ENCODE measurements at places on chromosomes 7 and 10.

GRCh38 chr7:54663603-54664234, 95.3 kb downstream of the SEC61G start:
- DNase-seq = no peak

DNA sequence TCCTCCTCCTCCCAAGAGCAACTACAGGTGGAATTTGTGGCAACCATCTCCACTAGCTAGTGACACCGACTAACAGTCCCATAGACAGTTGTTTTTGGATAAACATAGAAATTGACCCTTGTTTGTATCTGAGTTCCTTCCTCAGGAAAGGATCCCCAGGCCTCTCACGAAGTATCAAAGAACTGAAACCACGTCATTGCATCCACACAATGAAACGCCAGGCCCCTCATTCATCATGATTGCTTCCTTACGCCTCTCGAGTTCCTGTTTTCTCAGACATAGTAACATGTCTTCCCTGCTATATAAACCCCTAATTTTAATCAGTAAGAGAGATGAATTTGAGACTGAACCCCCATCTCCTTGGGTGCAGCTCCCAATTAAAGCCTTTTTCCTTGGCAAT, 18.1 kb downstream of the SLC35G1 start:
- DNase-seq = no peak

- DNase-seq = no peak
Observed at GRCh38 chr7:79855172-79855571, 279.5 kb upstream of the GNAI1 start.

GRCh38 chr7:152969335-152969734, 209.8 kb downstream of the ACTR3B start:
- DNase-seq = no peak

DNA sequence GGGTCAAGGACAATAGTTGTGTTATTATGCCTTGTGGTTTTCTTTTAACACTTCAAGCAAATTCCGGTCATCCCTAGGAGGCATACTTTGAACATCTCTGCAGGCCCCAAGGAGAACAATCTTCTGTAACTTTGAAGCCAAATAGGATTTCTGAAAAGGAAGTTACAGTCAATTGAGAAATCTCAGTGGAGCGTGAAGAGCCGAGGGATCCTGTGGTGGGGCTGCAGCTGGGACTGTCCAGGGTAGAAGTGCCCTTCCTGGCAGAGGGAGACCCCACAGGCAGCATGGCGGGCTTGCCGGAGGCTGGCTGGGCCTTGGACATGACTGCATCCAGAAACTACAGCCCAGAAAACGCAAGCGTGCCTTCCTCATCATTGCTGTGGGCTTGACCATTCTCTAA, 179.7 kb downstream of the PTPN20 start:
- no peak for DNase-seq

- no peak for DNase-seq
Observed at GRCh38 chr7:17528636-17529035, 230.2 kb downstream of the AHR start.

DNA sequence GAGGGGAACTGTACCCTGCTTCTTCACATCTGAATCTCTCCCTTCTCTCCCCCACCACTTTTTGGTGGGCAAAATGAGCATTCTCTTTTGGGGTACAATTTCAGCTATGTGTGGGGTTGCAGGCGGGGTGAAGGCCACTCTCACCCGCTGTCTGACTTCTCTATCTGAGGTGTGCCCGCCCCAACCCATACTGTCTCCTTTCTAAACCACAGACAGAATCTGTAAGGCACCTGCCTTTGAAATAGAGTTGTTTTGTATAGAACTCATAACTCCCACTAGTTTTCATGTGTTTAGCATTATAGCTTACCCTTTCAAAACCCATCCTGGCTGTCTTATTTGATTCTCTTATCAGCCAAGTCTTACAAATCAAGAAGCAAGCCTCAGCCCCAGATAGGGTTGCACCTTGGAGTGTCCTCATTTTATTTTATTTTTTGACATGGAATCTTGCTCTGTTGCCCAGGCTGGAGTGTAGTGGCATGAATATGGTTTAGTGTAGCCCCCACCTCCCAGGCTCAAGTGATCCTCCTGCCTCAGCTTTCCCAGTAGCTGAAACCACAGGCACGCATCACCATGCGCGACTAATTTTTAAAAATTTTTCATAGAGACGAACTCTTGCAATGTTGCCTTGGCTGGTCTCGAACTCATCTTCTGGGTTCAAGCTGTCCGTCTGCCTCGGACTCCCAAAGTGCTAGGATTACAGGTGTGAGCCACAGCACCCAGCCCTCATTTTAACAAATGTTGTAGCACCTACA, 11.9 kb downstream of the TSPAN14 start:
- no peak for DNase-seq

GRCh38 chr10:22625516-22626290, 88.7 kb downstream of the PIP4K2A start:
- no peak for DNase-seq

GRCh38 chr10:109202111-109202510, 721.2 kb downstream of the XPNPEP1 start:
- no peak for DNase-seq

DNA sequence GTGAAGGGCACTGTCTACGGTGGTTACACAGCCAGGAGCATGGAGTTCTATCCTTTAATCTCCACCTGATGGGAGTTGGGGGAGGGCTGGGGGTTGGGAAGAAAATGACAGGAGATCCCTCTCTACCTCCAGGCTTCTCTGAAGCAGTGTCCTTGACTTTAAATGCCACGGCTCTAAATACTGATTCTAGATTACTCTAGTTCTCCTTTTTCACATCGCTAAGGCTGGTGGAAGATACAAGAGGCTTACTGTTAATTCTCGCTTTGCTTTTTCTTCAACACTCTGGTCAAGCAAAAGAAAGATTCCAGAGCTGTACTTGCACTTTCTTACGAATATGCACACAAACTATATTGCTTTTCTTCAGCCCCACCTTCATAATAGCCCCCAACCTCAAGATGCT, 30.5 kb downstream of the ARL3 start:
- DNase-seq = no peak

DNA sequence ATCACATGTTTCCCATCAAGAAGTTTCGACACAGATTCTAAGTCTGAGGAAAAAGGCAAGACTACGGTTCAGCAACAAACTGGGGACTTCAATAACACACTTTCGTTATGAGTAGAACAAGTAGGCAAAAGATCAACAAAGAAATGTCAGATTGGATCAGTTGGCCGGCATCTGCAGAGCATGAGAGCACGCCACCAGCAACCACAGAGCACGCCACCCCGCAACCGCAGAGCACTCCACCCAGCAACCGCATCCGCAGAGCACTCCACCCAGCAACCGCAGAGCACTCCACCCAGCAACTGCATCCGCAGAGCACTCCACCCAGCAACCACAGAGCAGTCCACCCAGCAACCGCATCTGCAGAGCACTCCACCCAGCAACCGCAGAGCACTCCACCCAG, 89.7 kb upstream of the FAM20C start:
- DNase-seq = no peak

GRCh38 chr10:70738761-70739121, 46.4 kb downstream of the TBATA start:
- DNase-seq = no peak

DNA sequence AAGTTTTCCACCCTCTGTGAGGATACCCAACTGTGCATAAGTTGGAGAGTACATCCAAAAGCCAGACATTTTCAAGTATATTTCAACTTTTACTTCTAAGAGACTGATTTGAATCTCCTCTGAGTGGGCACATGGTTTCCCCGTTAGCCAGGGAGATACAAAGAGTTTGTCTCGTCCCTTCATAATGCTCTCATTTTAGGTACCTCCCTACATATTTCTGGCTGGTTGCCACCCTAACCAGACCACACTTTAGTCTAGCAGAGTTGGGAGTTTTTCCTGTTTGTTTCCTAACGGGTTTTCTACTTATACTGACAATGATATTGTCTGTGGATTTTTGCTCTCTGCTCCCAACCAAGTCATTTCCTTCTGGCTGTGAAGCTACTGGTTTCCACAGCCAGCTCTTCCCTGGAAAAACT, 180.3 kb downstream of the CCDC71L start:
- DNase-seq = no peak

GRCh38 chr7:80231707-80232106, 97.1 kb downstream of the GNAI1 start:
- DNase-seq = no peak

DNA sequence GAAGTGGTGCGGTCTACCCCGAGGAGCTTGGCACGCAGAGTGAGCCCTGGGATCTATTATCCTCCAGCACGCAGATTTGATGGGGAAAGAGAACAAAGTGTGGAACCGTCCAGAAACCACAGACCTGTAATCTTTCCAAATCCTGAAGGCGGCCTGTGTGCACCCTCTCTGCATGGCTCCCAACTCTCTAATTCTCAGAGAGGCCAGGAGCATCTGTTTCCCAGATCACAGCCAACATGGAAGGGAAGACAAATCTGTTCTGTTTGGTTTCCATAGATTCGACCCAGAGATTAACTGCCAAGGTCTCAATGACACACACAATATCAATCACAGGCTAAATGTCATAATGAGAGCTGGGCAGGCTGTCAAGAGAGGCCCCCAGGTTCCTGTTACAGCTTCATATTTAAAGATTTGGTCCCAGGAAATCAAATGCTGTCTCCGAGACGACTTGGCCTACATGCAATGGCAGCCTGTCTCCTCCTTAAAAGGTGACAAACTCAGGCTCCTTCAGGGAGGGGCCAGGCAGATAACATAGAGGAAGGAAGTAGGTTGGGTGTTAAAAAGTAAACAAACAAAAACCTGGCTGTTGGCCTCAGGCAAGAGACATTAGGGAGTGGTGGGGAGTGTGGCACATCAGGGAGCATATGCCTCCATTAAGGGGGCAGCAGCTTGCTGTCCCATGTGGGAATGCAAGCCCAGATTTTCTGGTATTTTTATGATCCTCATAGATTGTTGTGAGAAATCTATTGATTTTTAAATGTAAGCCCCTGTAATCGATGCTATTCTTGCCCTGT, 48.8 kb upstream of the SAMD8 start:
- DNase-seq = peak; percentile 56

DNA sequence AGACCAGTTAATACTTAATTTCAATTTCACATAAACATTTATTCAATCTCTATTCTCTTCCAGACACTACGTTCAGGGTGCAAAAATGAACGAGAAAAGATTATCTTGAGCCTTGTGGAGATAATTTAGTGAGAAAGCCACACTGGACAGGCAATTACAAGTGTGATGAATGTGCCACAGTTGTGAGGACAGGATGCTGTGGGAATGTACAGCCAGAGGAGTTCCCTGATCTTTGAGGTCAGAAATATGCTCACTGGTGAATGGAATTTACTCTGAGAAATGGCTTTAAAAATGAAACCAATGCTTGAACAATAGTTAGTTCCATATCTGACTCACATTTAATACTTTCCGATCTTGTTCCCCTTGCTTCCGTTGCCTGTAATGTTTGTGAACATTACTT, 864.8 kb downstream of the GATA3 start:
- no peak for DNase-seq
